ENCODE measurements at places on chromosomes 4 and X.

- DNase-seq, result peak; percentile 13
Measured at GRCh38 chr4:53962516-53963225, 101.7 kb downstream of the CHIC2 start.

- no peak for DNase-seq
Measured at GRCh38 chr4:126548890-126549289, 1083.9 kb upstream of the INTU start.

GRCh38 chr4:176981074-176981473, 188.4 kb upstream of the VEGFC start:
- no peak for DNase-seq

DNA sequence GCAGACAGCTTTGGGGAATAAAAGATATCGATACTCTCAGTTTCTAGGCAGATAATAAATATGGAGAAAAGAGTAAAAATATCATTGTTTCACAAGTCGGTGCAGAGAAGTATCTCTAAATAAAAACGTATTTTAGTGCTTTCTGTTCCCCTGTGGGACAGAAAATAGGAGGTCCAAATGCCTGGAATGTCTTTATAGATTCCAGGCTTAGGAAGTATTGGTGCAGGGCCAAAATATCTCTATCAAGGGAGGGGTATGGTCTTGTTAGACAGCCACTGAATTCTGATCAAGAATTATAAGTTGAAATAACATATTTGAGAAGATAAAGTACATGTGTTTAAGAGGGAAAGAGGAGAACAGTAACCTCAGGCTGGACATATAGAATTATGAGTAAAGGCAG, 596.4 kb downstream of the PCDH18 start:
- no peak for DNase-seq

GRCh38 chr4:11072463-11072862, 356.2 kb downstream of the HS3ST1 start:
- DNase-seq, result no peak

DNA sequence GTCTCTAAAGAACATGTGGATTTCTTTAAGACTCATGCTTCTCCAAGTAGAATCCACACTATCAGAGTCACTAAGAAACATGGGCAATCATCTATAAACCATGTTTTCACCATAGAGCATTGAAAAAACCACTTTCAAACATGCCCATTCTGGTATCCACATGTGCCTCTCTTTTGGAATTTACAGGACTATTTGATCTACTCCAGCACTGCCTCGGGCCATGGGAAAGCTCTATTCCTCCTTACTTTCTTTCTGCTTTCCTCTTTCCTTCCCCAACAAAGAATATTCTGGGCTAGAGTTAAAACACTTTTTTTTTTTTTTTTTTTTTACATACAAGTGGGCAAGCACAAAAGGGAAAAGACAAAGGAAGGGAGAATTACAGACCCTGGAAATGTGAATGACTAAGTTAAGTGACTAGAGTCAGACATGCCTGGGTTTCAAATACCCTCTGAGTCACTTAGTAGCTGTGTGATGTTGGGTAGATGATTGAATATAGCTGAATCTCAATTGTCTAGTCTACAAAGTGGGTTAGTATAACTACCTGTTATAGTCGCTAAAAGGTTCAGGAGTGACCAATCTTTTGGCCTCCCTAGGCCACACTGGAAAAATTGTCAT, 847.7 kb upstream of the INTU start:
- DNase-seq, result no peak

- DNase-seq, result no peak
Measured at GRCh38 chr4:87339440-87339839, 16.8 kb upstream of the HSD17B13 start.

DNA sequence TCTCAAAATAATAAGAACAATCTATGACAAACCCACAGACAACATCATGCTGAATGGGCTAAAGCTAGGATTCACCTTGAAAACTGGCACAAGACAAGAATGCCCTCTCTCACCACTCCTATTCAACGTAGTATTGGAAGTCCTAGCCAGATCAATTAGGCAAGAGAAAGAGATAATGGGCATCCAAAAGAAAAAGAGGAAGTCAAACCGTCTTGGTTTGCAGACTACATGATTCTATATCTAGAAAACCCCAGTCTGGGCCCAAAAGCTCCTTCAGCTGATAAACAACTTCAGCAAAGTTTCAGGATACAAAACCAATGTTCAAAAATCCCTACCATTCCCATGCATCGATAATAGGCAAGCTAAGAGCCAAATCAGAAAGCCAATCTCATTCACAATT, 59.0 kb downstream of the CHM start:
- DNase-seq, result no peak

GRCh38 chrX:48927736-48928382, 9.0 kb upstream of the PIM2 start:
- no peak for DNase-seq

DNA sequence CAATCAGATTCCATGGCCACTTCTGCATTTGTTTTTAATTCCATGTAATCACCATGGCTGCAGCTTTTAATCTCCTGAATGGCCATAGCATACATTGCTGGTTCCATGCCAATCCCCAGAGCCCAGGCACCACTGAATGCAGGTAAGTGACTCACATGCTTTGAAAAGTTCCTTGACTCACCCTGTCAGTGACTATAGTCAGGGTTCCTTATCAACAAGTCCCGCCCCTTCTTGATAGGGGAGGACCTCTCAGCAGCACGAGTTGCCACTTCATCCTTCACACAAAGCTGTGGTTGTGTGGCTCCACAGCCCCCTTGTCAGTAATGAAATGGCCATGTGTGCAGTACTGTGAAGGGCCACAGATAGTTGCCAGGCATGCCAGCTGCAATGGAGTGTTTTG, 516.6 kb downstream of the PPARGC1A start:
- DNase-seq, result peak; percentile 90

Measured in upper lobe of left lung (tissue), 6 donors.